ENCODE measurements at places on chromosomes 6 and 20. TPM values are rescaled to one million over a fixed set of nuclear protein-coding genes. Genes with fewer than 3 reads are reported as not detected.

GRCh38 chr6:25692472-25692871 lies 40.5 kb downstream of the SCGN start:
- no peak for DNase-seq

DNA sequence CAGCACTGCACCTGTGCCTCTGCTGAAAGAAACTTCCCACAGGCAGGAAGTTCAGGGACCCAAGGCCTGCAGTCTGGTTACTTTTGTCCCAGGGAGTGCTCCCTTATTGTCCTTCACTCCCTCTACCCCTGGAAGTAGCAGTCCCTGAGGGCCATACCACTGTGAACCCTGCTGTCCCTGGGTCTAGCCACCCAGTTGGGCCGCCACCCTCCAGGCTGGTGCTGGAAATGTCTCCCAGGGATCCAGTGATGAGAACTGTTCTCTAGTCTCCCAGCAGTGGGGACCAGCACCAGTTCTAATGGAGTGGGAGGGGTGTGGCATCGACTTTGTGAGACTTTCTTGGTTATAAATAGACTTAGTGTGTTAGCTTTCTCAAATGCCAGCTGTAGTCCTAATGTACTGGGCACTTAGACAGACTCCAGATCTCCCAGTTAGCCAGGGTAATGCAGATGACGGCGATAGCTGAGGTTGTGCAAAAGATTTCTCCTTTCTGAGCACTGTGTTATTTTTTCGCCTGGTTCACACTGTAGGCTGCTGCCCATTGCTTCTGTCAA lies 462.5 kb downstream of the CDH26 start:
- peak; percentile 26 for DNase-seq

- DNase-seq, result no peak
These were observed 1166.3 kb upstream of the CITED2 start for GRCh38 chr6:140540743-140541142.

- DNase-seq, result no peak
These were observed 67.0 kb downstream of the DNAAF9 start for GRCh38 chr20:3340443-3340842.

DNA sequence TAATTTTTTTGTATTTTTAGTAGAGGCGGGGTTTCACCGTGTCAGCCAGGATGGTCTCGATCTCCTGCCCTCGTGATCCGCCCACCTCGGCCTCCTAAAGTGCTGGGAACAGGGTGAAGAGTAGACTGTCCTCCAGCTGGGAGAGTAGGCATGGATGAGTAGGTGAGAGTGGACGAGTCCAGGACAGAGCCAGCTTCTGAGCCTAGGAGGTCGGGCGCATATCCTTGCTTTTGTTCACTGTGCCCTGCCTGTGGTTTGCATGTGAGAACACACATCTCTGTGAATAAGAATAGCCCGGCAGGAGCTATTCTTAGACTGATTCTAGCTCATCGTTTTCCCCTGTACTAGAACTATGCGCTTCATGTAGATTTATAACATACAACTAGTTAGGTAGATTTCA lies 78.3 kb downstream of the RPP40 start:
- no peak for DNase-seq

DNA sequence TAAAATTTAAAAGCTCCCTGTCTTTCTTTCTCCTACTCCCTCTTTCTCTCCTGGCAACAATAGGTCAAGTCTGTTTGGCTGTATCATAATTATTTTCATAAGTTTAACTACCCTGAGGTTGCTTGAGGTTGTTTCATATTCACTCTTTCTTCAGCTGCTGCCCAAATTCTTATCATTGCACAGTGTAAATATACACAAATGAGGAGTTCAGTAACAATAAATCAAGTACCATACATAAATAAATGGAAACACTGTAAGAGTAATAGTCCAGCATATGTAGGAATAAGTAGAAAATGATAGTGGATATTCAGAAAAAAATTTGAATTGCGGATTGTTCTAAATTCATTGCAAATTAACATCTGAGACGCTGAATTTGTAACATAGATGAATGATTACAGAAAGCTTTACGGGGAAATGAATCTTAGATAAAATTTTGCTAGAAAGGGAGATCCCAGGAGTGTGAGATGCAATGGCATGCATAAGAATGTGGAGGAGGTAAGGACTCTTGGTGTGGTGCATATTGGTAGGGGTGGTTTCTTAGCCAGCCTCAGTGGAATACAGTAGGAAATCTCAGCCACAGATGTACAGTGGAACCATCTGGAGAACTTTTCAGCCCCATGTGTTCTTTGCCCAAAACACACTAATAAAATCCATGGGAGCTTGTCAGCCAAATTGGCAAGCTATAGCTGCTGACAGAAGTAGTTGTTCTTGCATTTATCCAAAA lies 480.7 kb downstream of the HTR1B start:
- DNase-seq, result no peak

GRCh38 chr20:3871550-3872265 lies 17.5 kb upstream of the PANK2 start:
- DNase-seq, result no peak

GRCh38 chr6:92559003-92559402 lies 860.4 kb downstream of the EPHA7 start:
- DNase-seq, result no peak

DNA sequence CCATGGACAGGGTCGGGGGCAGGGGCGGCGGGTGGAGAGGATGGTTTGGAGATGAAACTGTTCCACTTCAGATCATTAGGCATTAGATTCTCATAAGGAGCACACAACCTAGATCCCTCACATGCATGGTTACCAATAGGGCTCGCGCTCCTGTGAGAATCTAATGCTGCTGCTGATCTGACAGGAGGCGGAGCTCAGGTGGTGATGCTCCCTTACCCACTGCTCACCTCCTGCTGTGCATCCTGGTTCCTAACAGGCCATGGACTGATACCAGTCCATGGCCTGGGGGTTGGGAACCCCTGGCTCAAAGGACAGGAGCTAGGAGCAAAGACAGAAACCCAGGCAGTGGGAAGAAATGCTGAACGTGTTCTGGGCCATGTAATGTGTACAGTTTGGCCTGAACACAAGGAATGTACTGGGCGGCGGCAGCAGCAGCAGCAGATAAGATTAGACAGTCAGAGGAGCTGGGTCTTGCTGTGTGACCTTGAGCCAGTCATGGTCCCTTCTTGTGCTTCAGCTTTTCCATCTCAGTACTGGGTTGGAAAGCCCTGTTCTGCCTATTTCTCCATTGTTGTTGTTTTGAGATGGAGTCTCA lies 4.7 kb upstream of the SPAG4 start:
- no peak for DNase-seq

DNA sequence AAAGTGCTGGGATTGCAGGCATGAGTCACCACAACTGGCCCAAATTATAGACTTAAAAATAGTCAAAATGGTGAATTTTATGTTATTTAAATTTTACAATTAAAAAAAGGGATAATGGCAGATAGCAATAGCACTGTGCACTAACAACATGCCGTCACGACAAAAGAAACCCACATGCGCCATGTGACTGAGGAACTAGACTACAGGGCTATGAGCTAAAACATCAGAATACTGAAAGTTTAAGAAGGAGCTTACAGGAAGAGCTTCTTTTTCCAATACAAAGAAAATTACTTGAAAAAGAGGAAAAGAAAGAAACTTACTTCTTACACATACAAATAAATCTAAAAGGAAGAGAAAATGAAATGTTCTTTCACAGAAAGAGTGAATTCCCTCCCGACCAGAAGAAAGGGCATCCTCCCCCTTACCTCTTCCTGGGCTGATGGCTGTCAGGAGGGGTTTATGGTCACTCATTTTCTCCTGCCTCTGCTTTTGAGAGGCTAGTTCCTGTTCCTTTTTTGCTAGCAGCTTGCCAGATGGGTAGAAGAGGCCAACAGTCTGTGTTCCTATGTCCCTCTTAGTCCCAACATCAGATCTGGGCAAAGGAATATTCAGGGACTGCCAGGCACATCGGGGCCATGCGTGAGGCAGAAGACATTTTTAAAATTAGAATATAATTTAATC lies 54.5 kb downstream of the DZANK1 start:
- DNase-seq, result no peak

DNA sequence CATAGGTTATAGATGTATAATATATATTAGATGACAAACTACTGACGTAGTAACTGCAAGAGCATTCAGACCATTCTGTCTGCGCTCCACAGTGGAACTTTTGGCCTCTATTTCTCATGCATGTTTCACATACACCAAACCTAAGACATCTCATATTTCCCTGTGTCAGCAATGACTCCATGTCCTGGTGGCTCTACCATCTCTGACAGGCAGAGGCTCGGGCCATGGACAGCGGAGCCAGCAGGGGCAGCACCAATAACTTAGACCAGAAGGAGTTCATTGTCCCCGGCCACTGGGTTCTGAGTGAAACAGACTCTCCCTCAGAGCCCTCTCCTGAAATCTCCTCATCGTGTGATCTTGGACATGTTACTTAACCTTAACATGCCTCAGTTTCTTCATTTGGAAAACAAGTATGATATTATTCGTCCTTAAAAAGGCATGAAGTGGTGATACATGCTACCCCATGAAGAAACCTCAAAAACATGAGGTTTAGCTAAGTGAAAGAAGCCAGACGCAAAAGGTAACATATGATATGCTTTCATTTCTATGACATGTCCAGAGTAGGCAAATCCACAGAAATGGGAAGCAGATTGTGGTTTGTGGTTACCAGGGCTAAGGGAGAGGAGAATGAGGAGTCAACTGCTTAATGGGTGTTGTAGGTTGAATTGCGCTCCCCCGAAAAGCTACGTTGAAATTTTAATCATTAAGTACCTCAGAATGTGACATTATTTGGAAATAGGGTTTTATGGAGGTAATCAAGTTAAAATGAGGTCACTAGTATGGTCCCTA lies 564.0 kb upstream of the JARID2 start:
- DNase-seq, result no peak

Gene DEFB124
- not detected for polyA plus RNA-seq

Gene OR2B6
- polyA plus RNA-seq, result not detected

Gene LCA5
- polyA plus RNA-seq, result 6.6 TPM

Gene LGSN
- not detected for polyA plus RNA-seq

Gene TNFAIP3
- polyA plus RNA-seq, result 7.9 TPM
